T-helper 22 cell (primary cell): ENCODE measurements at places on chromosomes 12 and 14.

DNA sequence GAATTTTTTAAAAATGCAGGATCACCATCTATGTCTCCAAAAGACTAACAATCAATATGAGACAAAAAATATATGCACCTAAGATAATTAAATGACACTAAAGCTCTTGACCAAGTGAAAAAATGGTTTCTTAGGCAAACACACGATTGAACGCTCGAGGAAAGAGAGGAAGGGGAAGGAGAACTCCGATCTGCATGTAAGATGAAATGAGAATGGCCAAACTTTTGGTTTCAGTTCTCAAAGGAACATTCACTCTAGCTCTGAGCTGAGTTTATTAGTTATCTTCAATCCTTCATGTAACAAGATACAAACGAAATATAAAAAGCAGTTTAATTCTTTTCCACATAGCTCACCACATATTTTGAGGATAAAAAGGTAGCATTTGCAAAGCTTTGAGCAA is 2.8 kb downstream of the DYRK4 start:
- DNase-seq: no peak

DNA sequence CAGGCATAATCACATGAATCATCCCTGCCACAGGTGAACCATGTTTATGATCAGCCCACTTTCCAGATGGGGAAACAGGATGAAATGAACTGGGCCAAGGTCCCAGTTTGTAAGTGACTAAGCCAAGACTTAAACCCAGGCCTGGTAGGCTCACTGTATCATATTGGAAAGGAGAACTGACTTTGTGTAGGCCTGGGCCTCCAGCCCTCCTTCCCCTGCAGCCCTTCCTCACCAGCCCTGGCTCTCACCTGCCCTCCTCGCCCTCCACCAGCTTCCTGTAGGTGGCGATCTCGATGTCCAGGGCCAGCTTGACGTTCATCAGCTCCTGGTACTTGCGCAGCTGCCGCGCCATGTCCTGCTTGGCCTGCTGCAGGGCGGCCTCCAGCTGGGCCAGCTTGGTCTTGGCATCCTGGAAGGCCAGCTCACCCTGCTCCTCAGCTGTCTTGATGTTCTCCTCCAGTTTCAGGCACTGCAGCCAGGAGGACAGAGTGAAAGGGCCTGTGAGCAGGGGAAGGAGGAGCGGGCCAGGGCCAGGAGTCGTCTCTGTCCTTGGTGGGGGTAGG is 19.8 kb downstream of the KRT80 start:
- no peak for DNase-seq

DNA sequence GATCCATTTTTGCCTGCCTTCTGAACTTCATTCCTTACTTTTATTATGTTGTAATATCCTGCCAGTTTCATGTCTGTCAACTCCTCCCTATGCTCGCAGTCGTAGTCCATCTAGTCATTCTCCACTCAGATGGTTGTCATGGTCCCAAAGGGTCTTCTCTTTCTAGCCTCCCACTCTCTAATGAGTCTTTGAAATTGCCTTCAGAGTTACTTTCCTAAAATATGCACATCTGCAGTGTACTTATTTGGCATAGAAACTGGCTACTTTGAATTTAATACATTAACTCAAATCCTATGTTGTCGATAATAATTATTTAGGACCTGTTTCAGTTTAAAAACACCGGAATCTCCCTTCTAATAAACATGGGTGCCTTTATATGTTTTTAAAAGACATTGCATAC is 101.0 kb downstream of the PDE3A start:
- DNase-seq: no peak

- no peak for DNase-seq
Observed at GRCh38 chr12:99043319-99043914, 398.3 kb downstream of the APAF1 start.

- DNase-seq: no peak
Observed at GRCh38 chr14:105160776-105161175, 7.8 kb downstream of the JAG2 start.

DNA sequence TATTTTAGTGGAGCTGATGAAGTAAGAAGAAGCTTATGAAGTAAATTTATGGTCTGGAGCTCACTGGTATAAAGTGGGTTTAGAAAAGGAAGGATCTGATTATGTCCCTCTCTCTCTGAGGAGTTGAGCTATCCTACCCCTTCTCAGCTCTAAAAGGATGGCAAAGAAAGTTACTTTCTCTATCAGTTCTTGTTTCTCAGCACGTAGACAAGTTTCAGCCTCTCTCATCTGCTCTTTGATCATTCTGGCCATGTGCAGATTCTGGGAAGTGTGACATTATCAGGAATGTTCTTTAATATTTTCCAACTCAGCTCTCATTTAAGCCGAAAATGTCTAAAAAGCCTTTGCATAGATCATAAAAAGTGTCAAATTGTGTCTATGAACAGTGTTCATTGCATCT is 5.8 kb upstream of the EGLN3 start:
- DNase-seq: no peak

GRCh38 chr12:132360906-132361777 is 31.8 kb upstream of the GALNT9 start:
- DNase-seq: no peak

DNA sequence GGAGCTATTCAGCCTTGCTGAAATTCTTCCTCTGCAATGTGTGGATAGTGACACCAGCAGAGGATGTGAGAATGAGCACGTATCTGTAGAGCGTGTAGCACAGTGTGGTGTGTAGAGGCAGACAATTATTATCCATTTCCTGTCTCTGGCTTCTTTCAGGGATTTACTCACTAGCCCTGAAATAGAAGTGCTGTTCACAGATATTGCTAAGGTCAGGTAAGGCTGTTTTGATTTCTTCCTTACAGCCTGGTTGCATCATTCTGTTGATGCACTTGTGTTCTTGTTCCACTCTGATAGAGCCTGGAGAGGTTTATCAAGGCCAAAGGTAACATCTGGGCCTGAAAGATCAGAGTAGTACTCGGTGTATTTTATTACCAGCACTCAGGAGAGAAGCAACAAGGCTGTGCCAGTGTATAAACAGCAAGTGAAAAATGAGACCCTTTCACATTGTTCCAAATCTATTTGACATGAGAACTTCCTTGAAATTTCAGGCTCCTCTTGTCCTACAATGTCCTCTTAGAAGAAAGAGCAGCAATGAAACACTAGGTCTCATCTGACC is 16.7 kb downstream of the ARG2 start:
- DNase-seq: no peak

- no peak for DNase-seq
Observed at GRCh38 chr12:76556368-76556767, 3.2 kb downstream of the OSBPL8 start.

GRCh38 chr12:100293017-100293416 is 26.0 kb downstream of the SCYL2 start:
- DNase-seq: no peak

GRCh38 chr12:90773491-90773890 is 181.5 kb downstream of the CCER1 start:
- DNase-seq: no peak

GRCh38 chr12:89059721-89060541 is 292.4 kb downstream of the DUSP6 start:
- DNase-seq: no peak

DNA sequence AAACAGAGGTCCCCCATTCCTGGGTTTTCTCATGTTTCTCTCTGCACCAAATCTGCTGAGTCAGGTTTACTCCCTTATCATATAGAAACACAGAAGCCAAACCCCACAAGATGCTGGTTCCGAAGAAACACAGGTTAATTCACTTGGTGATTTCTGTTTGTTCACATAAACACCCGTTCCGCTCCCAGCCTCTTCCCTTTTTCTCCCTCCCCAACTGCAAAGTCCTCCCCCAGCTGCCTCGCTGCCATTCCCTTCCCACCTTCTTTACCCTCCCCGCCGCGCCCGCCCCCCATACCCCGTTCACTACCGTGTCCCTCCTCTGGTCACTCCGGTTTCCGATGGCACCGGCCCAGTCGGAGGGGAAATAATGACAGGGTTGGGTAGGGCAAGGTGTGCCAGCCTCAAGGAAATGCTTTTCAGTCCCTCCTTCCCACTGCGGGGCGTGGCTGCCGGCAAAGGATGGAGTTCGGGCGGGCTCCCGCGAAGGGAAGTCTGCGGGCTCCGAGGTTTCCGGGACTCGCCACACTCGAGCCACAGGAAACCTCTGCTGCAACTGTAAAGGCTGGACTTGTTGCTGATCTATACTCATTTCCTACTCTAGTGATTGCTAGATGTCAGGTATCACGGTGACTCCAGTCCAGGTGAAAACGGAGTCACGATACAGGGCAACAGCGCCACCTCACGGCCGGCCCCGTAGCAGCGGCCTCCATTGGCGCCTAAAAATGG is at the start of gene STYK1:
TSS of gene STYK1 (minus strand) at position 394 of the 726 bp plus-strand sequence. CDS start 39,434 bp downstream, outside the sequence.
- peak; percentile 26 for DNase-seq

GRCh38 chr14:63431466-63431865 is 111.7 kb downstream of the PPP2R5E start:
- DNase-seq: no peak

GRCh38 chr12:107547389-107547788 is 138.2 kb upstream of the PWP1 start:
- no peak for DNase-seq

DNA sequence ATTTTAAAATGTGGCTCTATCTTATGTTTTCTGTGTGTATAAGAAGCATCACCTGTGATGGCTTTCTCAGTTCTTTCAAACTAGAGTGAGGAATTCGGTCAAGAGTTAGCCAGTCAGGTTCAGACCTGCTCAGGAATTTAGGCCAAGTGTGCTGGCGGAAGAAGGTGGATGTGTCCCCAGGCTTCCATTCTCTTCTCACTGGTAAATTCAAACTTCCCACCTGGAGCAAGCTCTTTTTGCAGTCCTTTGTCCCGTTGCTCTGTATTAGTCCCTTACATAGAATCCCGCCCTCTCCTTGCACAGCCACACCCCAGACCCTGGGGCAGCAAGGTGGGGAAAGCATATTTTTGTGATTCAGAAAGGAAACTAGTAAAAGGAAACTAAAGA is 124.7 kb upstream of the PWP1 start:
- DNase-seq: no peak

DNA sequence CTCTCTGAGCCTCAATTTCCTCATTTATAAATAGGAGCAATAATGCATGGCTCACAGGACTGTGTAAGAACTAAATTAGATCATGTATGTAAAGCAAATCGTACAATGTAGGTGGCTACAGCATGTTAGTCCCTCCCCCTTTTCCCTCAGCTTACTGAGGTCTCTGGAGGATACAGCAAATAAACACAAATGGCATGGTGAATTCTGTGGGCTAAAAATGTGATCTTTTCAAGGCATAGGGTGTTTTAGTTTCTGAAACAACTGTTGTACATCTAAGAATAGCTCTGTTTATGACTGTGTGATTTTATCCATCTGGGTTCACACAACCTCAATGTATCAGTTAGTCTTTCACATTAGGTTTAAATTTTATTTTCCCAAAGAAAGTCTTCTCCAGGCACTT is 121.2 kb upstream of the PLEKHG7 start:
- no peak for DNase-seq
